Mammary epithelial cell (primary cell): ENCODE measurements at places on chromosomes 7 and 10.
A peak's percentile ranks its signal among the peaks of the same experiment; 100 is the strongest.

DNA sequence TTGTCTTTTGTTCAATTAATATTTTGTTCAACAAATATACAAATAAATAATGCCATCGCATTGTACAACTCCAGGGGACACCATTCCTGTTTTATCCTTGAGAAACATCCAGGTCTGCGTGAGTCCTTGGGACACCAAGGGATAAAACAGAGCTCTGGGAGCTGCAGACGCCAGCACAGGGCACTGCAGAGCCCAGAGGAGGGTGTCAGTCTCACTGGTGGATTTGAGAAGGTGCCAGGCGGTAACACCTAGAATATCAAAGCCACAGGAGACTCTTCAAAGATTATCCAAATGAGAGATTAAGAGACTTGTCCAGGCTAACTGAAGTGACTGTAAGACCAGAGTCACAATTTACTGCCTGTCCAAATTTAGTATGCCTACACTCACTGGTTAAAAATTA is 55.3 kb downstream of the TEX36 start:
- DNase-seq = no peak

DNA sequence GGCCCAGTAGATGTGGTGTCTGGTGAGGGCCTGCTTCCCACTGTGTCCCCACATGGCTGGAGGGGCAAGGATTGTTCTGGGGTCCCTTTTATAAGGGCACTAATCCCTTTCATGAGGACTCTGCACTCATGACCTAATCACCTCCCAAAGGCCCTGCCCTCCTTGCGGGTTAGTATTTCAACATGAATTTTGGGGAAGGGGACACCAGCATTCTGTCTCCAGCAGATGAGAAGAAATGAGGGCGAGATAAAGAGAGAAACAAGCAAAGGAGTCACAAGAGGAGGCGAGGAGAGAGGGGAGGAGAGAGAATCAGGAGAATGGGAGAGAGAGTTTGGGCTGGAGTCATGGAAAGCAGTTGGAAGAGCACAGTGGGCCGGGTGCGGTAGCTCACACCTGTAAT is 83.7 kb downstream of the C10orf105 start:
- DNase-seq = no peak

DNA sequence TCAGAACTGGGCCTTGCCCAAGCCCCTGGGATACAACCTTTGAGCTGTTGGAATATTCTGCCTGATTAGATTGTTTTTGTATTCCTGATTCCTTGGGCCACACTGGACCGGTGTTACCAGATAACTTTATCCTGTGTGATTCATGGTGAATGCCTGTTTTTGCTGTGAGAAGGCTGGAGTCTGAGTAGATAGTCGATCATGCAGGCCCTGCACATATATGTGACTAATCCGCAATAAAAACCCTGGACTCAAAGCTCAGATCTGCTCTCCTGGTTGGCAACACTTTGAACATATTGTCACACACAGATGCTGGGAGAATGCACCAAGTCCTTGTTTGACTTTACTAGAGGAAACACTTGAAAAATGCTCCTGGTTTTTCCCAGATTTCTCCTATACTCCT is 183.9 kb upstream of the MBL2 start:
- peak; percentile 48 for DNase-seq

- no peak for DNase-seq
These were observed 49.9 kb upstream of the KLF6 start for GRCh38 chr10:3834947-3835346.

GRCh38 chr7:100171087-100171681 is 2.8 kb upstream of the GAL3ST4 start:
- no peak for DNase-seq

DNA sequence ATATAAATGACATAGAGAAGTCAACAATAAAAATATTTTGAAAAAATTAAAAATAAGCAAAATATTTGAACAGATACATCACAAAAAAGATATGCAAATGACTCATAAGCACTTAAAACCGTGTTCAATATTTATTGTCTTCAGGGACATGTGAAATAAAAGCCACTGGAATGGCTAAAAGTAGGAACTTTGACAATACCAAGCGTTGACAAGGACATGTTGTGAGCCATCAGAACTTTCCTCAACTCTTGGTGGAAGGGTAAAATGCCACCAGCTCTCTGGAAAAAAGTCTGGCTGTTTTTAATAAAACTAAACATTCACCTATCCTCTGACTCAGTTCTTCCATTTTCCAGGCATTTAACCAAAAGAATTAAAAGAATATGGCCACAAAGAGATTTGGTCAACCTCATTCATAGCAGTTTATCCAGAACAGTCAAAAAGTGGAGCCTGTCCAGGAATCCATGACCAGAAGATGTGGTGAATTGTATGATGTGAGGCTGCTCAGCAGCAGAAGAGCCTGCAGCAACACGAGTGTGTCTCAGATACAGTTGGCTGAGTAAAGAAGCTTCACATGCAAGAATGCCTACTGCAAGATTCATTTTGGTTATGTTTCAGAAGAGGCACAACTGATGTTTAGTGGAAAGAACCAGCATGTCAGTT is 7.1 kb upstream of the KLF6 start:
- DNase-seq = no peak

DNA sequence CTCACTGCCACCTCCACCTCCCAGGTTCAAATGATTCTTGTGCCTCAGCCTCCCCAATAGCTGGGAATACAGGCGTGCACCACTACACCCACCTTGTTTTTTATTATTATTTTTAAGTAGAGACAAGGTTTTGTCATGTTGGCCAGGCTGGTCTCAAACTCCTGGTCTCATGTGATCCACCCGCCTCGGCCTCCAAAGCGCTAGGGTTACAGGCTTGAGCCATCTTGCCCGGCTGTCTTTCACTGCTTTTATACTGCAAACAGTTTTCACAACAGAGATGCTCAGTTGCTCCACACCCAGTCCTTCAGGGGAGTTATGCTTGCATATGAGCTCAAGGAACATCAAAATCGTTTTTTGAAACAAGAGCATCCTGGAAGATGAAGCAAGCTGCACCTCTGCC is 1.3 kb upstream of the PRR15 start:
- no peak for DNase-seq

DNA sequence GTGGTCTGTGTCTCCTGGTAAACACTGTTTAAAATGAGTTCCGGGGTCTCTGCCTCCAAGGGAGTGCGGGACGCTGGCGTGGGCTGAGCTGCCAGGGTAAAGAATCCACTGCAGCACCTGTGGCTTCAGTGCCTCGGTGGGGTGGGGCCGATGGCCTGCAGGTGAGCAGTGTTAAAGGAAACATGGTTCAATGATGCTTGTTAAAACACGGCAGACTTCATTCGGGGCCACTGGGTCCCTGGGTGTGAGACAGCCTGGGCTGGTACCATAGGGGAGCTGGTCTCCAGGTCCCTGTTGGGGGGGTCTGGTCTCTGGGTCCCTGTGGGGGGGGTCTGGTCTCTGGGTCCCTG is 24.9 kb upstream of the KNDC1 start:
- DNase-seq = no peak

- no peak for DNase-seq
These were observed 80.9 kb downstream of the FAM171A1 start for GRCh38 chr10:15290150-15290549.
